Hindlimb muscle (tissue), 1 donor: ENCODE measurements at places on chromosomes 4 and X. TPM values are rescaled to one million over a fixed set of nuclear protein-coding genes. Genes with fewer than 3 reads are reported as not detected.

DNA sequence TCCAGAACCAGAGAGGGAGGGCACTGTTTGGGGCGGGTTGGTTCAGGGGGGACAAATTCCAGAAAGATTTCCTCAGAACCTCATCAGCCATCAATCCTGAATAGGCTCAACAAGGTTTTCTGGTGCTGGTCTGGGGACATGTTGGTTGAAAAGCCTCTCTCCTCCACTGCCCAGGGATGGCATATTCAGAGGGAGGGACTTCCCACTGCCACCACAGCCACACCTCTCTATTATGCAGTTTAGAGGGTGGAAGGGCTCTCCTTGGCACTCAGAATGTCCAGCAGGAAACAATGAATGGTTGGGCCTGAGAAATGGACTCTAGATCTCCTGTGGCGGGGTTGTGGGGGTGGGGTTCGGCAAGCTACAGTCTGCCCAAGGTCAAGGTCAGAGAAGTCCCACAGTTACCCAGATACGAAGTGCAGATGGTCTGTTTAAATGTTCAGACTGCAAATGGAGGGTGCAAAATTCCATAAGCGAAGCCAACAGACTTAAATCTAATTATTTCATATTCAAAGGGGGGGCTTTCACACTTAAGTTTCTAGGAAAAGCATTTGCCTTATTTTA, 70.7 kb downstream of the LEF1 start:
- no peak for DNase-seq

DNA sequence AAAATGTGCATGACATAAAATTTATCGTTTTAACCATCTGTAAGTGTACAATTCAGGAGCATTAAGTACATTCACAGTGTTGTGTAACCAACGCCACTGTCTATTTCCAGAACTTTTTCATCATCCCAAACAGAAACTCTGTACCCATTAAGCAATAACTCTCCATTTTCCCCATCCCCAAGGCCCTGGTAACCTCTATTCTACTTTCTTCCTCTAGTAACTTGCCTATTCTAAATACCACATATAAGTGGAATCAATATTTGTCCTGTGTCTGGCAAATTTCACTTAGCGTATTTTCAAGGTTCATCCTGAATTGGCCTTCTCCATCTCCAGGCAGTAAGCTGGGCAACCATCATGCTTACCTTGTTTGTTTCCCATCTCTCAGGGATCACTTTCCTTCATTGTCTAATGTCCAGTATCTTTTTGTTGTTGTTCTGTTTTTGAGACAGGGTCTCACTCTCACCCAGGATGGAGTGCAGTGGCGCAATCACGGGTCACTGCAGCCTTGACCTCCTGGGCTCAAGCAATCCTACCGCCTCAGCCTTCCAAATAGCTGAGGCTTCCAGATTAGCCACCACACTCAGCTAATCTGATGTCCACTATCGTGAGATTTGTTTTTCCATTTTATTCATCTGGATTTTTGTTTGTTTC, 17.7 kb upstream of the GRIPAP1 start:
- DNase-seq, result no peak

GRCh38 chr4:123699880-123700771, 303.5 kb downstream of the SPRY1 start:
- peak; percentile 42 for DNase-seq

GRCh38 chr4:182486881-182487280, 243.7 kb downstream of the TENM3 start:
- DNase-seq, result no peak

DNA sequence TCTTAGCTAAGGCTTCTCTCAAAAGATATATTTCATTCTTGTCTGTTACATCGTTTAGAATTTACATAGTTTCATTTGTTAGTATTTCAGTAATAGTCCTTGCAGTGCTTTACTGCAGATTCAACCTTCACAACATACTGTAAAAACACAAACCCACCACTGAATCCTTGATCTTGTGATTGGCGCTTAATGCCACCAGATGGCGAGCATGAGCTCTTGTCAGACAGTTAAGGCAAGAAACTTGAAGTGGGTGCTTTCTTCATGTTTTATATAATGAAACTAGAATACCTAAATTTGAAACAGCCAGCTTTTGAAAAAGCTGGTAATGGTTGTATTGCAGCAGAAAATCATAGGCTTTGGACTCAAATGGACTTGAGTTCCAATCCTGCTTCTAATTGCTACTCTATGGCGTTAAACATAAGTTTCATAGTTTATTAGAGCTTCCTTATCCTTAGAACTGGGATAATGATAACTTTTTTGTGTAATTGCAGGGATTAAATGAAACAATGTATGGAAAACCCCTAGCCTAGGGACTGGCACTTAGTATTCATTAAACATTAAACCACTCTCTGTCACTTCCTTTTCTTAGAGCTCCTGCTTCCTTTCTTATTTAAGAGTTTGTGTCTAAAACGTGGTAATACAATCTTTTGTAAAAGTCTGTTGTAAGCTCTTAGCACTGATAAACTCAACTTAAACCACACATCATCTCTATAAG, 95.1 kb downstream of the USP9X start:
- DNase-seq, result peak; percentile 29

GRCh38 chr4:183447646-183448045, 3.2 kb downstream of the CDKN2AIP start:
- DNase-seq, result no peak

CXCR3 gene
- 0.32 TPM for polyA plus RNA-seq

DNA sequence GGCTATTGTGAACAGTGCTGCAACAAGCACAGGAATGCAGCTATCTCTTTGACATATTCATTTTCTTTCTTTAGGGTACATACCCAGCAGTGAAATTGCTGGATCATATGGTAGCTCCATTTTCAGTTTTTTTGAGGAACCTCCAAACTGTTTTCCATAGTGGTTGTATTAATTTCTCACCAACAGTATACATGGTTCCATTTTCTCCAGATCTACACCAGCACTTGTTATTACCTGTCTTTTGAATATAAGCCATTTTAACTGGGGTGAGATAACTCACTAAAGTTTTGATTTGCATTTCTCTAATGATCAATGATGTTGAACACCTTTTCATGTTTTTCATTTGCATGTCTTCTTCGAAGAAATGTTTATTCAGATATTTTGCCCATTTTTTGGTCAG, 241.1 kb upstream of the AGTR2 start:
- DNase-seq, result no peak

GRCh38 chr4:140085881-140086280, 68.1 kb downstream of the MAML3 start:
- no peak for DNase-seq

- no peak for DNase-seq
Measured at GRCh38 chrX:50432829-50433289, 37.8 kb downstream of the DGKK start.

DNA sequence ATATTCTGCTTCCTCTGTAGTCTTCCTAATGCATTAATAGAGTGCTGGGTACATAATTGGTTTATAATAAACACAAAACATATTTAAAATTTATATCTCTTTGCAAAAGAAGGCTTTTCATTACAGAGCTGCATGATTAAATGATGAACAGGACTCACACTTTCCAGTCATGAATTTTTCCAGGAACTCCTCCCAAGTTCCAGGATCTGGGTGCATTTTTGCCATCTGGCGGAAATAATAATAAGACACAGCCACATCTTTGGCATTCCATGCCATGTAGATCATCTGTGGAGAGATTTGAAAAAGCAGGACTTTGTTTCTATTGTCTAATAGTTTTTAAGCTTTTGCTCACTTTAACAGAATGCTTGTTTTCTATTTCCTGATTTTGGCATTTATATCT, 40.2 kb upstream of the SULT1B1 start:
- DNase-seq, result no peak

DNA sequence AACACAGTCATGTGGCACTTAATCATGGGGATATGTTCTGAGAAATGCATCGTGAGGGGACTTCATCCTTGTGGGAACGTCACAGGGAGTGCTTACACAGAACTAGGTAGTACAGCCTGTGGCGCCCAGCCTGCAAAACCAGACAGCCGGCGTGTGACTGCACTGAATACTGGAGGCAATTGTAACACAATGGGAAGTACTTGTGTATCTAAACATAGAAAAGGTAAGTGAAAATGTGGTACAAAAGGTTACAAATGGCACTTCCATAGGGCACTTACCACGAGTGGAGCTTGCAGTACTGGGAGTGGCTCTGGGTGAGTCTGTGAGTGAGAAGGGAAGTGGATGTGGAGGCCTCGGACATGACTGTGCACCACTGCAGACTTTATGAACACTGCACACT, 5.2 kb downstream of the TLR3 start:
- DNase-seq, result no peak

SPACA5 gene
- not detected for polyA plus RNA-seq

- DNase-seq, result no peak
Measured at GRCh38 chr4:101693842-101694398, 96.6 kb upstream of the BANK1 start.

KLHL34 gene
- 0.31 TPM for polyA plus RNA-seq

DNA sequence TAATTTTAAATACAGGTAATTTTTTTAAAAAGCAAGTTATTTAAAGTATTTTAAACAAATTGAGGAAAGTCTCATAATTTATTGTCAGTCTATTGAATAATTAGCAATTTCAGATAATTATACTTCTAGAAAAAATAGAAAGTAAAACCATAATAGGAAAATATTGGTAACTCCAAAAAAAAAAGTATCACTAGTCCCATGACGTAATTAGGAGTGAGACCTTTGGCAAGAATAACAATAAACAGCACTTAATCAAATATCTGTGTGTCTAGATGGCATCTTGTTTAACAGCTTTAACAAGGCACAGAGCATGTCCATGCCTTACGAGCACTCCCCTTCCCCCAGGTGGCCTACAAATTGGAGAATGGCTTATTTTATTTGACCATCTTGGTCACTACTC, 1683.6 kb upstream of the AGA start:
- DNase-seq, result no peak

- peak; percentile 57 for DNase-seq
Measured at GRCh38 chrX:40007756-40008705, 89.7 kb downstream of the BCOR start.

NEIL3 gene
- 3.0 TPM for polyA plus RNA-seq

GRCh38 chrX:148535639-148536038, 35.2 kb downstream of the AFF2 start:
- DNase-seq, result no peak

DNA sequence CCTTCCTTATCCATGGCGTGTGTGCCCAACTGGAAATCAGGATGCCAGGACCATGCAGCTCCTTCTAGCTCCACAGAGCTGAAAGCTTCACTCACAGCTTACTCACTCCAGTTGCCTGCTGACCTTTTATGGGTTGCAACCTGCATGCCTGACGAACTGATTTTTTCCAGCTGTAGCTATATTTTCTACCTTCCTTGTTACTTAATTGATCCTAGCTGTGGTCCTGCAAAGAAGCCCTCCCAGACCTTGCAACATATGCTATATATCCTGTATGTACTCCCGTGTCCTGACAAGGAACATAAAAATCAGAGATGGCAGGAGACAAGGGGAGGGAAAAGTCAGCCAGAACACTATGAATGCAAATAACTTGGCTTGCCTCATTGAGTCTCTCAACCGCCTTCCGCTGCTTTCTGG, 135.3 kb upstream of the LDB2 start:
- peak; percentile 26 for DNase-seq

GRCh38 chr4:136476753-136477152, 1055.5 kb downstream of the PCDH18 start:
- DNase-seq, result peak; percentile 53

DNA sequence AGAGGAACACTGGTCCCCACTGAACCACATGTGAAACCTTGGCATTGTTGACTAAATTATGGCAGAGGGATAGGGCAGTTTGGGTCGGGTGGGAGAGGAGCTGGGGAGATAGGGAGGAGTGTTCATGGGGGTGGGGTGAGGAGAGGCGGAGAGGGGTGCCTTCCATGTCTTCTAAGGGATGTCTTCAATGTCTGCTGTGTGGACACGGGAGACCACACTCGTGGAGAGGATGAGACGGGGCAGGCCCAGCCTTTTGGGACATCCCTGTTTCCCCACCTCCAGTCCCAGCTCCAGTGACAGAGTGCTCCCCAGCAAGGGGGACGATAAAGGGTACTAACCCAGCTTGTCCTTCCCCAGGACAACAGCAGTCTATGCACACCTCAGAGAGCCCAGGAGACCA, 146.4 kb upstream of the MAMLD1 start:
- DNase-seq, result no peak

DNA sequence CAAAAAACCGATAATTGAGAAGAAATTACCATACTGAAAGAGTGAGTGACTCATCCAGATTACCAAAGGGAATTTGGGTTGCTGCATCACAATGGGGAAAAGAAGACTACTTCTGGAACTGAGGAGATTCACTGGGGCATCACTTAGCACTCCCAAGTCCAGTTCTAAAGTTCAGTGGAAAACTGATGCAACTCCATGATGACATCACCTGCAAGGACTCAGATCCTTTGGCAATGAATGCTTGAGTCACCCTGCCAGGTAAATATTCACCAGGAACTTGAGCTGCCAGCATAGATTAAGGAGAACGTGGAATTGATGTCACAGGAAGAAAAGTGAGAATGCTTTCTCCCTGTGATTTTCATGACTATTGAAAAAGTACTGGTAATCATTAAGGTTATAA, 32.0 kb upstream of the SMIM10L2A start:
- no peak for DNase-seq

GRCh38 chrX:141642979-141643378, 53.5 kb downstream of the SPANXA2 start:
- DNase-seq, result peak; percentile 7
